ENCODE measurements at places on chromosomes 3 and 15.

DNA sequence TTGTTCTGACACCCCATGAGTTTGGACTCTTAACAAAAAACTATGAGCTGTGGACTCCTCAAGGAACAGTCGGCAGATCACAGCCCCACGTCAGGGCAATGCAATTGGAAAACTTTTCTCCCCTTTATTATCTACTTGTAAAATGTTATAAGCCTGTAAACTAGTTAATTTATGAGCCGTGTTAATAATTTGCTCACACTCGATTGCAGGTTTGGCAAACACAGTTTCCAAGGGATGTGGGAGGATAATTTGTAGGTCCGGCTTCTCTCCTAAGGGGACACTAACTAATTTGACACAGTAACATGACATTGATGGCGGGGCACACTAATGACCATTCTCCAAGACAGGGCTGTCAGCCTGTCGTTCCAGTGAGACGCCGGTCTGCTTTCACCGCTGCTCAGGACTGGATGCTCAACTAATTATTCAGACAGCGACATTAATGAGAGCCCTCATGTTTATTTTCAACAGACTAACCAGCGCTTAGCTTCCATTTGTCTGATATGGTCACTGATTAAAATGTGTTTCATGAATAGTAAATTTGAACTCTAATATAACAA, 222.1 kb downstream of the FOXP1 start:
- DNase-seq, result no peak

- no peak for DNase-seq
Observed at GRCh38 chr3:52225452-52226228, at the start of gene TLR9. TLR9 (minus strand) TSS chr3:52225645; CDS start chr3:52225529, 116 bp downstream.

DNA sequence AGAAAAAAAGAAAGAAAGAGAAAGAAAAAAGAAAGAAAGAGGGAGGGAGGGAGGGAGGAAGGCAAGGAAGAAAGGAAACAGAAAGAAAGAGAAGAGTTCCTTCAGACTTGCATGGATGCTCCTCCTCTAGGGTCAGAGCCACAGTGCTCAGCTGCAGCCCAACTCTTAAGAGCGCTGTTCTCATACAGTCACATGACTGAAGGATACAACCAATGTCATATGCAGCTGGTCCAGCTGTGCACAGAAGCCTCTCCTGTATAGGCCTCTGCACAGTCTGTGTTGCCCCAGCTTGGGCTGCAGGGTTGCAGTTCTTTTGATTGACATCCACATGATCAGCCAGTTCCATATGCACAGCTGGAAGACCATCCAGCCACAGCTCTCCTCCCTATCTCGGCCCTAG, 86.8 kb upstream of the CTNNB1 start:
- no peak for DNase-seq

GRCh38 chr3:115915061-115915460, 291.8 kb downstream of the GAP43 start:
- no peak for DNase-seq

- peak; percentile 51 for DNase-seq
Observed at GRCh38 chr15:51647128-51647562, 24.6 kb upstream of the DMXL2 start.

DNA sequence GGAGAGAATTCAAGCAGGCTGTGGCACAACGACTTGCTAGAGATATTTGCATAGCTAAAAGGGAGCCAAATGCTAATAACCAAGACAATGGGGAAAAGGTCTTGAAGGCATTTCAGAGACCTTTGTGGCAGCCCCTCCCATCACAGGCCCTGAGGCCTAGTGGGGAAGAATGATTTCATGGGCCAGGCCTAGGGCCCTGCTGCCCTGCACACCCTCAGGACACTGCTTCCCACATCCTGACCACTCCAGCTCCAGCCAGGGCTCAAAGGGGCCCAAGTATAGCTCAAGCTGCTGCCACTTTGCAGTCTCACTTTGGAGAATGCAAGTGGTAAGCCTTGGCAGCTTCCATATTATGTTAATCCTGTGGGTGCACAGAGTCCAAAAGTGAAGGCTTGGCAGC, 21.5 kb upstream of the PTPN23 start:
- DNase-seq, result no peak

DNA sequence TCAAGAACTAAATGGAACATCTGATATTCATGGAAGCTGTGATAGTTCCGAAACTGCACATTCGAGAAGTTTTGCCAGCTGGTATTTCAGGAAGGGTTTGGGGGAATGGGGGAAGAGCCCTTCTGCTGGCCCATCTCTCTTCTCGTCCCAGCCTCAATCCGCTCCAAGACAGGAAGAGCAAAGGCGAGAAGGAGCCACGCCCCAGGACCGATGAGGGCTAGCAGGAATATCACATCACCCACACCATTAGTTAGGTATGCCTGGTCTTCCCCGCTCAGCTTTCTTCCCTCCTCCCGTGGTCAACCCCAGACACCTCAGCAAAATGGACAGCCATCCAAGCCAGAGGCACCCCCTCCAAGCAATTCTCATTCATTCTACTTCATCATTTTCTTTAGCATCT, 14.9 kb upstream of the PCSK6 start:
- no peak for DNase-seq

DNA sequence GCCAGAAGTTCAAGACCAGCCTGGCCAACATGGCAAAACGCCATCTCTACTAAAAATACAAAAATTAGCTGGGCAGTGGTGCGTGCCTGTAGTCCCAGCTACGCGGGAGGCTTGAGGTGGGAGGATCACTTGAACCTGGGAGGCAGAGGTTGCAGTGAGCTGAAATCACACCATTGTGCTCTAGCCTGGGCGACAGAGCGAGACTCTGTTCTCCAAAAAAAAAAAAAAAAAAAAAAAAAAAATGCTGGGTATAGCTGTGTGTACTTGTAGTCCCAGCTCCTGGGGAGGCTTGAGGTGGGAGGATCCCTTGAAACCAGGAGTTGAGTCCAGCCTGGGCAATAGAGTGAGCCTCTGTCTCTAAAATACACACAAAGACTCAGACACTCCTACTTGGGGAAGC, 32.0 kb downstream of the PPP1R2 start:
- no peak for DNase-seq
